ENCODE measurements at places on chromosomes 12 and 14. TPM values are rescaled to one million over a fixed set of nuclear protein-coding genes. Genes with fewer than 3 reads are reported as not detected.

PTPN6 gene
- 0.29 TPM for total RNA-seq

SMIM41 gene
- not detected for total RNA-seq

GRCh38 chr14:93981316-93982229, 5.2 kb upstream of the ASB2 start:
- DNase-seq, result no peak

DNA sequence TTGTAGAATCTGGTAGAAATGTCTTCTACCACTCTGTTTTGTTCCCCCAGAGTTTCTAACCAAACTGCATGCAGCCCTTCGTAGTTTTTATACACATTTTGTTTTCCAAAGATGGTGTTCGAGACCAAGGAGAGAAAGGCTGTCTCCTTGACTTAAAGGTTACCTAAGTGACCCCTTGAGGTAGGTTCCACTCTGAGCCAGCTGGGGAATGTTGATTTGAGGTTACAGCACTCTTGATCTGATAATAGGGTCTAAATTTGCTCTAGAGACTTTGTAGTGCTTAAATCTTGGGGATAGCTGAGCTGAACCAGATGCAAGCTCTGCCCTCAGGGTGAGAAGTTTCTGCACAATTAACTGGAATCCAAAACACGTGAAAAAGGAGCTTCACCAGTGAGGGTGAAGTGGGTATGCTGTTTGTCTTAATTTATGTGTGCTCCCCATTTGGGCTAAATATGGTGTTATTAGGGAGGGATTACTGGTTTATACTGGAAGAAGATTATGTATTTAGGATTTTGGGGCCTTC, 3.1 kb downstream of the TMBIM6 start:
- no peak for DNase-seq

DNA sequence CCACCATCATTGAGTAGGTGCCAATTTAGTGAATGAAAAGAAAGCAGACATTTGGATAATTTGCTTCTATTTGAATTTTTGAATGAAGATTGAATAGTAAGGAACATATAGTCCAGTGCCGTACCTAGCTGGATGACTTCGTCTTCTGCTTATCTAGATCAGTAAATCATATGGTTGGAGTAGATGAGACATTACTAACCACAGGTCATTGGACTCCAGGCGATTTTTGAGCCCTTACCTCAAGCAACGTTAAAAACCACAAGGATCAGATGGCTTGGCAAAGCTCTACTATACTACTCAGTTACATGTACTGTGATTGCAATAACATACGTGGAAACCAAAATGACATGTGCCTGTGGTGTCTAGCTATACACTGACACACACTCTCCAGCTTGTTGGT, 1.7 kb upstream of the SPATS2 start:
- DNase-seq, result no peak

GRCh38 chr14:91374879-91375702, 42.5 kb downstream of the CCDC88C start:
- no peak for DNase-seq

GRCh38 chr14:93299416-93299815, 33.4 kb downstream of the BTBD7 start:
- no peak for DNase-seq

- no peak for DNase-seq
Measured at GRCh38 chr14:95294834-95295599, 24.7 kb downstream of the CLMN start.

DNA sequence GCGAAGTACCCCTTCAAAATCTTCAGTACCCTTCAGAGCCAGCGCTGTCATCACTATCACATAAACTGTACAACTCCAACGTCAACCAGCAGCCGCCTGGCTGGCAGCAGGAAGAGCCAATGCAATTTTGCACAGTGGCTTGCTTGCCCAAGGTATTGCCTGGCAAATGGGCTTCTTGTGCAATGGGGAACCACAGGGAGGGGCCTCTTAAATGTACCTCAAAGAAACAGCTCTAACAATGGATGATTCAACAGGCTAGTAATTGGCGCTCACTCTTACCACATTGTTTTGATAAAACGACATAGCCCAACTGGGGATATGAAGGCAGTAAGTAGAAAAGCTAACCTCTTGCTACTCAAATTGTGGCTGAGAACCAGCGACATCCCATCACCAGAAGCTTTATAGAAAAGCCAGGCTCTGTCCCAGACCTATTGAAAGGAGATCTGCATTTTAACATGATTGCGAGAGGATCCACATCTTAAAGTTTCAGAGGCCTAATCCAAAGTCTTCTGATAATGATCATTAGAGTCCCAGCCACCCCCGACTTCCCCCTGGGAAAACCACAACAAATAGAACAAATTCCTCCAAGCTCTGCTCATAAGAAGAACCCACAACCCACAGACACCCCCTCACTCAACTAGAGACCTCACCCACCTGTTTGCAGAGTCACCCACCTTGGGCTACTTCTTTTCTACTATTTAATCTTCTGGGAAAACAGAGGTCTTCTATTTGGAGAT, 125.3 kb upstream of the HIF1A start:
- no peak for DNase-seq

All from glomerular endothelial cell (primary cell).